GM12878 (cell line): ENCODE measurements at places on chromosomes 4 and X.
A peak's percentile ranks its signal among the peaks of the same experiment; 100 is the strongest.

DNA sequence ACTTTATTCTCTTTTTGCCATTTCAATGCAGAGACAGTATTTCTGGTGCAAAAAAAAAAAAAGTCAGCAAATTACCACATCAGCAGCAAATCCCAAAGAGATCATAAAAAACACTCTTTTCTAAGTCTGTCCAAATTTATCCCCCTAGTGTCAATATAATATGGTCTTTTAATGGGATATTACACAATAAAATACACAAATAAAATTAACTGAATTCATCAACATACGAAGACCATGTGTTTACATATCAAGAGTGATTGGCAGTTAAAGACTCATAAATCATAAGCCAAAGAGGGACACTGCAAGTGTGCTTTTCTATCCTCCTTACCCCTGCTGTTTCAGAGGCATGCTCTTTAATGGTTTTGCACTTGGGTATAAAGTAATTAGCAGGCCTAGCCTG is 340.2 kb upstream of the DKK2 start:
- no peak for DNase-seq

- no peak for DNase-seq
Observed at GRCh38 chr4:89177807-89178206, 66.5 kb downstream of the TIGD2 start.

DNA sequence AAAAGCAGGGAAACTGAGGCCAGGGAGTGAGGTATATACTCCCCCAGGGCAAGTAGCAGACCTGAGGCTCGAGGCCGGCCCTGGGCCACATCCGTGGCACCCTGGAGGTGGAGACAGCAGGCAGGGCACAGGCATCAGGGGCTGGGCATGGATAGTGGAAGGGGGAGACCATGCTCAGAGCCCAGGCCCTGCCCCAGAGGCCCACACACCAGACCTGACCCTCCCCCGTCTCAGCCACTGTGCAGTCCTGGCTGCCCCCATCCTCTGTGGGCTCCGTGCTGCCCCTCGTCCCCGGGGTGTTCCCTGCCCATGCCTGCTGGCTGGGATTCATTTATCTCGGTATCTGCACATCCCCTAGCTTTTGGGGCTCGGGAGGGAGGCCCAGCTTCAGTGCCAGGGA is 103.1 kb upstream of the NKX1-1 start:
- DNase-seq, result no peak

GRCh38 chr4:125317525-125317877 is 2.7 kb downstream of the FAT4 start:
- DNase-seq, result no peak

GRCh38 chr4:70996018-70996360 is 2.5 kb downstream of the DCK start:
- no peak for DNase-seq

GRCh38 chrX:51155566-51155965 is 177.1 kb upstream of the NUDT10 start:
- no peak for DNase-seq

DNA sequence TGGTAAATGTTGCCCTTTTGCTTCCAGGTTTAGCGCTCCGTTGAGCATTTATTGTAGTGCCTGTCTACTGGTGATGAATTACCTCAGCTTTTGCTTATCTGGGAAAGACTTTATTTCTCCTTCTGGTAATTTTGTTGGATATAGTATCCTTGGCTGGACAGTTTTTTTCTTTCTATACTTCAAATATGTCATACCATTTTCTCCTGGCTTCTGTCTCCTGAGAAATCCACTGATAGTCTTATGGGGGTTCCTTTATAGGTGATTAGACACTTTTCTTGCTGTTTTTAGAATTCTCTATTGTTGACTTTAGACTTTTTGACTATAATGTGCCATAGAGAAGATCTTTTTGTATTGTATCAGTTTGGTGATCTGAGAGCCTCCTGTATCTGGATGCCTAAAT is 73.5 kb downstream of the ARFIP1 start:
- no peak for DNase-seq

- no peak for DNase-seq
Observed at GRCh38 chr4:73460913-73461522, 20.5 kb upstream of the AFM start.

DNA sequence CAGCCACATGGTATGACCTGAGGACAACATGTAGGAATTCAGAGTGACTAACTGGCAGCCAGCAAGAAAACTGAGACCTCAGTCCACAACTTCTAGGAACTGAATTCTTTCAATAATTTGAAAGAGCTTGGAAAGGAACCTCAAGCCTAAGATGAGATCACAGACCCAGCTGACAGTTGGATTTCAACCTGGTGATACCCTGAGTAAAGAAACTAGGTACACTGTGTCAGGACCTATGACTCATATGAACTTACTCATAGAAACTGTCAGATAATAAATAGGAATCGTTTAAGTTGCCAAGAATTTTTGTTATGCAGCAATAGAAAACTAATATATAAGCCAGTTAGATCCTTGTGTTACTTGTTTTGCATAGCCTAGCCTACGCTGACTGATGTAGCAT is 102.4 kb upstream of the DCAF12L1 start:
- no peak for DNase-seq

GRCh38 chr4:180028682-180029081 is 2214.5 kb upstream of the TENM3 start:
- DNase-seq, result peak; percentile 12

DNA sequence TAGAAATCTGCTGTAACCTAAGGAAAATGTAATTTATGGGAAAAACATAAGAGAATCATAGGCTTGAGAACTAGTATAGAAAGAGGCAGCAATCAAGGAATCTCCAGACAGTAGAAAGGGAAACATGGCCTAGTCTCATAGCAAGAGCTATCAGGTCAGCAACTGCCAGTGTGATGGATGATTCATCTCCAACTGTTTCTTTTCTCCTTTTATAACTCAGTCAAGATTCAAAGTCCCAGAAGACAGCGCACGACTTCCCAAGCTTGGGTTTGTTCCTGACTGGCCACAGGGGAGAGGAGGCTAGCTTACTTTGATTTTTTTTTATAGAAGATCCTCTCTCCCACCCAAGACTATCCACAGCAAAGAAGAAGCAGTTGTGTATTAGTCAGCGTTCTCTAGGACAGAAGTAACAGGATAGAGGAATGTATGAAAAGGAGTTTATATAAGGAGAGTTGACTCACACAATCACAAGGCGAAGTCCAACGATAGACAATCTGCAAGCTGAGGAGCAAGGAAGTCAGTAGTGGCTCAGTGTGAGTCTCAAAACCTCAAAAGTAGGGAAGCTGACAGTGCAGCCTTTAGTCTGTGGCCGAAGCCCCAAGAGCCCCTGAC is 181.5 kb downstream of the GC start:
- no peak for DNase-seq

GRCh38 chrX:410296-410695 is 23.6 kb upstream of the PPP2R3B start:
- no peak for DNase-seq

DNA sequence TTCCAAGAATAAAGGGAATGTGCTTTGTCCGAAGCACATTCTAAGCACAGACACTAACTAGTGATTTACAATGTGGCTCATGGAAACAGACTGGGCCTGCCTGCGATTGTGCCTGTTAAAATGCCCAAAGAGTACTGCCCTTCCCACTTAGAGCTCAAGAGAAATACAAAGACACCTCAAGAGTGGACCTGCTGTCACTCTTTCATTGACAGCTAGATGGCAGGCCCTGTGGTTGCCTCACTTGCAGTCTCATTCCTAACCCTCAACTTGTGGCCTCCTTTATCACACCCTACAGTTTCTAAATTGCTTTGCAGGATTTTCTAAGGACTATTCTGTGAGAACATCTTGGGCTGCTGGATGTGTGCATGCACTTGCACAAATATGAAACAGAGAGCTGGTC is 331.0 kb upstream of the EMCN start:
- no peak for DNase-seq

DNA sequence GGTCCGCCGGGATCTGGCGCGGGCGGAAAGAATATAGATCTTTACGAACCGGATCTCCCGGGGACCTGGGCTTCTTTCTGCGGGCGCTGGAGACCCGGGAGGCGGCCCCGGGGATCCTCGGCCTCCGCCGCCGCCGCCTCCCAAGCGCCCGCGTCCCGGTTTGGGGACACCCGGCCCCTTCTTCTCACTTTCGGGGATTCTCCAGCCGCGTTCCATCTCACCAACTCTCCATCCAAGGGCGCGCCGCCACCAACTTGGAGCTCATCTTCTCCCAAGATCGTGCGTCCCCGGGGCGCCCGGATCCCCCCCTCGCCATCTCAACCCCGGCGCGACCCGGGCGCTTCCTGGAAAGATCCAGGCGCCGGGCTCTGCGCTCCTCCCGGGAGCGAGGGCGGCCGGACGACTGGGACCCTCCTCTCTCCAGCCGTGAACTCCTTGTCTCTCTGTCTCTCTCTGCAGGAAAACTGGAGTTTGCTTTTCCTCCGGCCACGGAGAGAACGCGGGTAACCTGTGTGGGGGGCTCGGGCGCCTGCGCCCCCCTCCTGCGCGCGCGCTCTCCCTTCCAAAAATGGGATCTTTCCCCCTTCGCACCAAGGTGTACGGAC is 482 bp upstream of the SHOX start:
- no peak for DNase-seq

- no peak for DNase-seq
Observed at GRCh38 chrX:9337046-9337445, 127.8 kb upstream of the TBL1X start.

GRCh38 chr4:89446193-89446592 is 138.6 kb upstream of the GPRIN3 start:
- DNase-seq, result no peak

GRCh38 chr4:115515772-115516171 is 402.4 kb upstream of the NDST4 start:
- DNase-seq, result peak; percentile 32

DNA sequence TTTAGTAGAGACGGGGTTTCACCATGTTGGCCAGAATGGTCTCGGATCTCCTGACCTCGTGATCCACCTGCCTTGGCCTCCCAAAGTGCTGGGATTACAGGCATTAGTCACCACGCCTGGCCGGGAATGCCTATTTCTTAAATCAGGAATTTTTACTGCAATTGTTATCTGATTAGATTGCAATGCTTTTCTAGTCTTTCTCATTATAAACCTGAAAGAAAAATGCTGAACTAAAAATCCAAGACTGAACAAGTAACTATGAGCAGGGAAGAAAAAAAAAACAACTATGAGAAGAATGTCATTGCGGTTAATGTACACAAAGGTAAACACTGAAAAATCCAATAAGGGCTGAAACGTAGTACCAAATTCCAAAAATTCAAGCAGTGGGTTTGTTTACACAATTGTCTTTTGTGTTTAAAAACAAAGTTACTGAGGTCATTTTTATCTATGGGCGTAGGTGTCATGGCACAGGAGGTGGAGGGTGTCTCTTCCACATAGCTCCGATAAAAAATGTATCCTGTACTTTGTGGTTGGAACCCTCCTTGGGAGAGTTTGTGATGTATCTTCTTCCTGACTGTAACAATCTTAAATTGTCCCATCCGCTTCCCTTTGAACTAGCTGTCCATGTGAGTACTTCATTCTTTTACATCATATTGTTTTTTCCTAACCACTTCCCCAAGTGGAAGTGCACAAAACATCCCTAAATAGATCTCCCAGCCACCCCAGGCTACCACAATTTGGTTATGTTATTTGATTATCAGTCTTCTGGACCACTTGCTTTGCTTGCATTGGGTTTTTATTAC is 11.1 kb upstream of the TMEM156 start:
- DNase-seq, result no peak

DNA sequence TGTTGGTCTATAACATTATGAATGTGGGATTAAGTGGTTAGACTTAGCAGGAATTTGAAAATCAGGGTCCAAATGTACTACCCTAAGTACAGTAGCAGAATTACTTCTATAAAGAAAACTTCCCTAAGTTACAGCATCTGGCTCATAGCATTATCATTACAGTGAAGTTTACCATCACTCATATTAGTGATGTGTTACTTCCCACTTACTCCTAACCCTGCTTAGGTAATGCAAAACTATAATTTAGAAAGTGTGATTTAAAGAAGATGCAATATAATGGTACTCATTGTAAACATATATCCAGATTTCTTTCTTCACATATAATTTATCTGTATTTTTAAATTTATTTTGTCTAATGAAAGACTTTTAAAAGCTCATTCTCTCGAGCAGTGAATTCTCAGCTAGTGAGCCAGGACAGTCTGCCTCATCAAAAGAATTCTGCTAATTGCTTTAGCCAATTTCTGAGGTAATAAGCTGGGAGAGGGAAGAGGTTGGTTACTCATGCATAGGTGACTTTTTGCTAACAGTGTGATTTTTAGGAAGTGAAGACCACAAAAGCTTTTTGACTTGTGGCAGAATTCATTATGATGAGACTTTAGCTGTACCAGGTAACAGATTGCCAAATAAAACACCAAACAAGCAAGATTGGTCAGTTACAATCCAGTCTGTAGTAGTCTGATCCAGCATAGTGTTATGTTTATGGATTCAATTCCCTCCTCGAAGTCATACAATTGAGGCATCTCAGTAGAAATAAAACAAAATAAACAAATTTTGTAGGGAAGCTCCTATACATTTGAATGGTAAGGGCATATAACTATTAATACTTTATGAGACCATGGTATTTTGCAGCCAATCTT is 21.0 kb downstream of the PLS3 start:
- no peak for DNase-seq

GRCh38 chrX:3651277-3651676 is 62.2 kb downstream of the PRKX start:
- no peak for DNase-seq

DNA sequence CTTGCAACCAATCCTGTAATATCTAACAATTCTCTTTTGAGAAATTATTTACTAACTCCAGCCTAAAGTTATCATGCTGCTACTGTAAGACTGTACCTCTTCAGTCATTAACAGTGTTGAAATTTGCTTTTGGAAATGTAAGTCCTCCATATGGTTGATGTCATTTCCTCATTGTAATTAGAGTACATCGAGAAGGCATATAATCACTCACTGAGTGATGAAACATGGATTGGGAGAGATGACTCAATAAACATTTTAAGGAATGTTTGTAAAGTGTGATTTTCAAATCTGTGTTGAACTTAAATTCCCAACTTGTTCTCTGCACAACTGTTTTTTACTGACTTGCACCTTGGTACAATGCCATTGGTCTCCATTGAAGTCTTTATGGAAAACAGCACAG is 61.2 kb downstream of the HMGB2 start:
- DNase-seq, result no peak

GRCh38 chr4:140267576-140267975 is 105.9 kb upstream of the SCOC start:
- DNase-seq, result no peak

GRCh38 chr4:158710814-158711213 is 12.4 kb downstream of the PPID start:
- DNase-seq, result no peak

- no peak for DNase-seq
Observed at GRCh38 chrX:107674480-107675364, 46.4 kb downstream of the PRPS1 start.
